ENCODE measurements at places on chromosomes 13 and 19. TPM values are rescaled to one million over a fixed set of nuclear protein-coding genes. Genes with fewer than 3 reads are reported as not detected.
A peak's percentile ranks its signal among the peaks of the same experiment; 100 is the strongest.

DNA sequence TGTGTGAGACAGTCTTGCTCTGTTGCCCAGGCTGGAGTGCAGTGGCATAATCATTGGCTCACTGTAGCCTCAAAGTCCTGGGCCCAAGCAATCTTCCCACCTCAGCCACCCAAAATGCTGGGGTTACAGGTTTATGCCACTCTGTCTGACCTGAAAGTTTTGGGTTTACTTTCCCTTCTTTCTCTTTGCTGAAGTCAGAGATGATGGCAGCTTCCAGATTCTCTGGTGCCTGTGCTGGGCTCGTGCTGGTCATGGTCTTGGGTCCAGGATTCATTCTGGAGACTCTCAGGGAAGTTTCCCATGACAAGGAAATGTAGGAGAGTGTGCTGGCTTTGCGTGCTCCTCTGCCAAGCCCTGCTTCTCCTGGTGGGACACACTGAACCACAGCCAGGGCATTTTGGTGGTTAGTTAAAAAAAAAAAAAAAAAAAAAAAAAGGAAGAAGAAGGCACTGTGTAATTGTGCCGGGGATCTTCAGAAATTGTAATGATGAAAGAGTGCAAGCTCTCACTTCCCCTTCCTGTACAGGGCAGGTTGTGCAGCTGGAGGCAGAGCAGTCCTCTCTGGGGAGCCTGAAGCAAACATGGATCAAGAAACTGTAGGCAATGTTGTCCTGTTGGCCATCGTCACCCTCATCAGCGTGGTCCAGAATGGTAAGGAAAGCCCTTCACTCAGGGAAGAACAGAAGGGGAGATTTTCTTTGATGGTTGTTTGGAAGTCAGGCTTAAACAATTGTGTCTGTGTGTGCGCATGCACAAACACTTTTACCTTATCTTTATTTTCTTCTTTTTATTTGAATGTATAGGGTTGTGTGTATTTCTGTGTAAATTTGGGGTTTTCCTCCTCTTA, at the start of gene ALOX5AP:
ALOX5AP (plus strand) TSS at position 519 of the 847 bp plus-strand sequence; CDS start at position 582, 63 bp downstream.
- peak within 1 kb of the TSS; percentile 82 for H3K27ac ChIP-seq
- no peaks in the 10 kb centered on the region for H3K36me3 ChIP-seq
- DNase-seq = peak; percentile 72
- peak within 1 kb of the TSS; percentile 56 for H3K4me3 ChIP-seq
- H3K4me1 ChIP-seq = peaks cover 49% of the 10 kb centered on the region

DNA sequence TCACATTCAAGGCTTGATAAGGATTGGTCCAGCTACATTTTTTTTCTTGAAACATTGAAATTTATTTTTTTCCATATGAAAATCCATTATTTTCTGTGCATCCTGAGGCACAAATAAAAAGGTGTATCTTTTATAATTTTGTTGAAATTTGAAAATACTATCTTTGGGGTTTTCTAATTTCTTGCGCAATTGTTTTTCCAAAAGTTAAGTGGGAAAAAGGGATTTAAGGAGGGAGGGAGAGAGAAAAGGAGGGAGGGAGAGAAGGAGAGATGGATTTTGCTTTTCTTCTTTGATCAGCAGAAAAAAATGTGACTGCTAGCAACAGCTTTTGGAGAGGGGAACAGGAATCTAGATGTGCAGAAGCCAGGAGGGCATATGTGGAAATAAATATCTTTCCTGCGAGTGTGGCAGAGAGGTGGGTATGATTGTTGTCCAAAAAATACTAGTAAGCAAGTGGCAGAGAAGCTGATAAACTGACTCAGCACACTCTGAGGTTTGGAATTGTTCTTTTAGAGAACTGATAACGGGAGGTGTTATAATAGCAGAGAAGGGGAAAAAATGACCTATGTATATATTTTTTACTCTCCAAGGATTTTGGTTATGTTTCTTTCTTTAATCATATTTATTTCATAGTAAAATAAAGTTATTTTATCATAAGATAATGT, 61.2 kb upstream of the EDNRB start:
- no peak overlapping the region for H3K4me3 ChIP-seq
- no peak overlapping the region for H3K27ac ChIP-seq
- H3K4me1 ChIP-seq = no peaks in the 10 kb centered on the region
- no peak for DNase-seq

DNA sequence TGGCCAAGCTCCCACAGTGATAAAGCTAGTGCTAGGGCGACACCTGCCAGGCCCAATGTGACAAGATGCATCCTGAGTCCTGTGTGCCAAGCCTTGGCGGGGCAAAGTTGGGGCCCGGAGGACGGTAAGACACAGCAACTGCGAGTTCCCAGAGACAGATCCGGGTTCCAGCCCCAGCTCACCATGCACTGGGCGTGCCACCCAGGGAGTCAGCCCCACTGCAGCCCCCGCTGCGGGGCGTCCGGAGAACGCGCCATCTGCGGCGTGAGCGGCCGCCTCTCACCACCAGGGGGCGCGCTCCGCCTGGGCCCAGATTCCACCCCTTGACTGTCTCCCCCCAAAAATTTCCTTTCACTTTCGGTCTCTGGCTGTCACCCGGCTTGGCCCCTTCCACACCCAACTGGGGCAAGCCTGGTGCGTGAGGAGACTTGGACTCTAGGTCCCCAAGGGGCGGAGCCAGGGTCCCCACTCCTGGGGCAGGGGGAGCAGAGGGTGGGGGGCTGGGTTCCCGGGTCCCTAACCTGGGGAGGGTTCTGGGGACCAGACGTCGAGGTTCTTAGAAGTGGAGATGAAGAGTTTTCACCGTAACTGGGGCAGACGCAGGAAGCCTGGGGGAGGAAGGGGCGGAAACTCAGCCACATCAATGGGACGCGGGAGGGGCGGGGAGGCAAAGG, at the start of gene FLT3LG:
FLT3LG (plus strand) TSS at position 348 of the 674 bp plus-strand sequence. CDS start 425 bp downstream, outside the sequence.
- no peaks in the 10 kb centered on the region for H3K27me3 ChIP-seq
- H3K4me3 ChIP-seq = peak within 1 kb of the TSS; percentile 82
- peaks cover 32% of the 10 kb centered on the region for H3K4me1 ChIP-seq
- peak within 1 kb of the TSS; percentile 66 for H3K27ac ChIP-seq
- no peaks in the 10 kb centered on the region for H3K36me3 ChIP-seq
- no peak for DNase-seq

- no peak overlapping the region for H3K27ac ChIP-seq
- DNase-seq = no peak
- H3K36me3 ChIP-seq = no peaks in the 10 kb centered on the region
- no peaks in the 10 kb centered on the region for H3K27me3 ChIP-seq
These were observed 203.6 kb upstream of the NBEA start for GRCh38 chr13:34738254-34738992.

GRCh38 chr13:39577838-39578491, 25.0 kb downstream of the LHFPL6 start:
- no peaks in the 10 kb centered on the region for H3K4me1 ChIP-seq
- H3K36me3 ChIP-seq = no peaks in the 10 kb centered on the region
- H3K27me3 ChIP-seq = no peaks in the 10 kb centered on the region
- no peak for DNase-seq

PLVAP gene
- 0.08 TPM for total RNA-seq

GRCh38 chr13:34897220-34897619, 44.9 kb upstream of the NBEA start:
- no peaks in the 10 kb centered on the region for H3K27me3 ChIP-seq
- no peak overlapping the region for H3K27ac ChIP-seq
- DNase-seq = no peak
- no peak overlapping the region for H3K4me3 ChIP-seq

PCDH8 gene
- 0.16 TPM for total RNA-seq

GRCh38 chr19:18122860-18123795, 25.6 kb downstream of the MAST3 start:
- peaks cover 15% of the 10 kb centered on the region for H3K36me3 ChIP-seq
- H3K27me3 ChIP-seq = no peaks in the 10 kb centered on the region
- H3K4me1 ChIP-seq = peaks cover 24% of the 10 kb centered on the region
- no peak overlapping the region for H3K27ac ChIP-seq

NANOS2 gene
- total RNA-seq = not detected
